ENCODE measurements at places on chromosomes 6 and 20.

GRCh38 chr6:128259029-128259724 is 261.2 kb downstream of the PTPRK start:
- no peak for DNase-seq

- no peak for DNase-seq
These were observed 219.3 kb downstream of the DHX35 start for GRCh38 chr20:39181490-39181889.

GRCh38 chr6:139736325-139736906 is 362.0 kb upstream of the CITED2 start:
- DNase-seq, result no peak

GRCh38 chr6:161171207-161171606 is 102.7 kb downstream of the AGPAT4 start:
- no peak for DNase-seq

GRCh38 chr20:62304331-62305148 is 1.7 kb downstream of the ADRM1 start:
- DNase-seq, result no peak

Data from stimulated activated CD4-positive, alpha-beta T cell treated with anti-CD3 and anti-CD28 coated beads, Interleukin-15, amount 100 ng/mL, for 1 hour (primary cell).